ENCODE measurements at places on chromosomes 4 and X. TPM values are rescaled to one million over a fixed set of nuclear protein-coding genes. Genes with fewer than 3 reads are reported as not detected.

DNA sequence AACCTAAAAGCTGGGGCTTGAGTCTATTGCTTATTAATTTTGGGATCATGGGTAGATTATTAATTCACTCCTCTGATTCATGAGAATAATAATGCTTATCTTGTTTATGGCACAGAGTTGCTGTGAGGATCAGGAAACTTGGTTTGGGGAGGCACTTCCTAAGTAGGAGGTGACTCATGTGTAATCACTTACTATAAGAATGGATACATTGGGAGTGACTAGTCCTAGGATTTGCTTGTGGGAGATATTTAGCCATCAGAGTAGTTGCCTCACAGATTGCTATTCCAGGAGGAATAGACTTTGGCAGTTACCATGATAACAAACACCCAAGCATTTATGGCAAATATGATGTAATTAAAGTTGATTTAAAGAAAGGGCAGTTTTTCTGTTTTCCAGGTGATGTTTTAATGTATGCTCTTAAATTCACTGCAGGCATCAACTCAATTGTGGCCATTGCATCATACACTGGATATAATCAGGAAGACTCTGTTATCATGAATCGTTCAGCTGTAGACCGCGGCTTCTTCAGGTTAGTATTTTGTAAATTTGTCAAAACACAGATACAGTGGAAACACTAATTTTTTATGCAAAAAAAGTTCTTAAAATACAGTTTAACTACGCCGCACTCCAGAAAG is 41.9 kb downstream of the POLR2B start:
- no peak overlapping the region for H3K4me3 ChIP-seq
- no peak for DNase-seq
- H3K4me1 ChIP-seq = no peaks in the 10 kb centered on the region
- no peak overlapping the region for H3K27ac ChIP-seq
- H3K27me3 ChIP-seq = no peaks in the 10 kb centered on the region

CYBB gene
- 0.80 TPM for polyA plus RNA-seq

SOD3 gene
- polyA plus RNA-seq = 38.6 TPM

TLR6 gene
- polyA plus RNA-seq = 0.11 TPM

PHEX gene
- polyA plus RNA-seq = 0.07 TPM
